ENCODE measurements at places on chromosomes 2 and 18.

DNA sequence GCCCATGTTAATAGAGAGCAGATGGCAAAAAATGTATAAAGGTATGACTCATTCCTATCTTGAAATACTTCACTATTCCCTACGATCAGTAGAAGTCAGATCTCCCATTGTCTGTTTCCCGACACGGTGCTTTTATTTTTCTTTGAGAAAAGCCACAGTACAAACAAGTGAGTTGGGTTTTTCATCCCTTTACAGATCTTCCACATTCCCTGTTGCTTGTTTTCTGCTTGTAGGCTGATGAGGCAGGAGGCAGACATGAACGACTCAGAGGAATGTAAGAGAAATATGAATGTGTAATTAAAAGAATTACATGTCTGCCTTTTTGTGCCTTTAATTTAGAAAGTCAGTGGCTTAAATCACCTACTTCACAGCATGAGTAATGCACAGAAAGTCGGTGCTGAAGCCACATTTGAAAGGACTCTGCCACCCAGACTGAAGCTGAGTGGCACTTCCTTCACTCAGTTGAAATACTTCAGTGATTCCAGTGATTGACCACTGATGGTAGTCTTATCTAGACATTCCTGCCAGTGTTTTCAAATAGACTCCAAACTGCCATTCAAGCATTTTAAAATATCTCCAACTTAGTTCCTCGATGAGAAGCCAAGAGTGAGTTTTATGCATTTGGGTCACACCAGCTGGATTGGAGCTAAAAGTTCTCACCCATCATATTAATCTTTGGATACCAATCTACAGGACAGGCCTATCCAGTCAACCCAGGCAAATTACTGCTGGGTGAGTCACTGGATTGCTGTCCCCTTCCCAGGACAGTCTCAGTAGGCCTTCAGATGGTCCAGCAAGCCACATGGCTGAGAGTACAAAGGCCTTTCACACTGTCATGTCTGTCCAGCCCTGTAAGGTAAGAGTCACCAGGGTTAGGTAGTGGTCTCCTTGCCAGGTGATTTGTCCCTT lies 79.0 kb downstream of the COLEC12 start:
- DNase-seq = no peak

DNA sequence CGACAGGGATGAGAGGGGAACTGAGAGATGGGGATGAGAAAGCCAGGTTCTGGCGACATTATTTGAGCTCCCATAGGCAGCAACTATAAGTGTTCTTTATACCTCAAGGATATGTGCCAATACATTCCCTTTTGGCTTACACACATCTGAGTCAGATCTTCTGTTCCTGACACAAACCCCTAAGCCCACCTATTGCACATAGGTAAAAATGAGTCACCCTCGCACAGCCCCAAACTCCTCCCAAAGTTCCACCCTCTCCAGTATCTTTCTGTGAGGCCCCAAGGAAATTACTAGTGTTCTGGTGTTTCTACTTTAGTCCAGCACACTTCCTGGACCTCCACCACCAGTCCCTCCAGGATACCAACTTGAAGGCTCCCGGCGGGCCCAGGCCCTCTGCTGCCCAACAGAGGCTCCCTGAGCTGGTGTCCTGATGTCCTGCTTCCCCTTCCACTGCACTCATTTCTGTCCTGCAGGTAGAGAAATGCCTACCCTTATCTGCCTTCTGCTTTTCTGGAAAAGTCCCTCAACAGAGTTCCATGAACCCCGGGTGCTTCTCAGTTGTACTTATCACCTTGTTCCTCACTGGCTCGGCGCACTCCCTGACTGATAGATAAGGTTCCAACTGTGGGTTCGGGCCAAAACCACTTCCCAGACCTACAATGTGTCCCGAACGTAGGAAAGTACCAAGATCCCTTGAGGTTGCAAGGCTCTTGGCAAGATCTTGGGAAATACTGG lies 125.5 kb downstream of the EN1 start:
- DNase-seq = no peak

- DNase-seq = no peak
Observed at GRCh38 chr2:98516571-98516970, 71.9 kb downstream of the INPP4A start.

DNA sequence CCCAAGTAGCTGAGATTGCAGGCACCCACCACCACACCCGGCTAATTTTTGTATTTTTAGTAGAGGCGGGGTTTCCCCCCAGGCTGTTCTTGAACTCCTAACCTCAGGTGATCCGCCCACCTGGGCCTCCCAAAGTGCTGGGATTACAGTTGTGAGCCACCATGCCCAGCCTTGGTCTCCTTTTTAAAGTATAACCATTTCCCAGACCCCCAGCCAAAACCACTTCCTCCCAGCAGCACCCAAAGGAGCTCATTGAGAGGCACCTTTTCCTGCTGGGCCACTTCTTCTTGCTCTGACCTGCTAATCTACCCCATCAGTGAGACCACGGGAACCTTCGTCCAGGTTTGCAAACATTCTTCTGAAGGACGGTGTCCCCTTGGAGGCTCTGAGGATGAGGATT lies 69.9 kb downstream of the INPP5D start:
- DNase-seq = no peak

- no peak for DNase-seq
Observed at GRCh38 chr2:112277596-112278220, 2.3 kb downstream of the ZC3H6 start.

DNA sequence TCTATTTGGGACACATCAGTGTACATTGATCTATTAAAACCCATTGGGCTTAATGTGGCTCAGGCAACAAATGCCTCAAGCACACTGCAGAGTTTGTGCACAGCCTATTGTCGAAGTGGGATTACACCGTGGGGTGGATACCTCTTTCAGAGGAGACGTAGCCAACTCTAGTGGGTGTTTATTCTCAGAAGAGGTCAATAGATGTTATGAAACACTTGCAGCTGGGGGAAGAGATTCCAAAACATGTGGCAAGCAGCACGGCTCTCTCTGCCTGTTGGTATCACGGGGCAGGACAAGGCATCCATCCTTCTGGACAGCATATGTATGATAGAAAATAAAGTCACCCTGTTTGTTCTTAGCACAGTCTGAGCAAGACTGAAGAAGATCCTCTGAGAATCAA lies 121.4 kb upstream of the COPS8 start:
- no peak for DNase-seq

DNA sequence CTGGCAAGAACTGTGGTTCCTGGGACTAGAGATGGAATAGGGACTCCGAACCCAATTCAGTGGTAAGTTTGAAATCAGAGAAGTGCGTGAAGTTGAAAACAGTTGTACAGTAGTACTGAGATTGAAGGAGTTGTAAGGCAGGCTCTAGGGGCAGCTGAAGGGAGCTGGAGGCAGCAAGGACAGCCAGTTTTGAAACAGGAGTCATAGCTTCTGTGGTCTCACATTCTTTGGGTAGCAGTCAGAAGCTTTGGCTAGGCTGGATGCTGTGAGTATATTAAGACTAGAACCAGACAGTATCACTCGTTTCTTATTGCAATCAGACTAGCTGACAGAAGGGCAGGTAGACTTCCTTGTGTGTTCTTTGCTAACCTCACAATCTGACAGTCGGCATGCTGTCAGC lies 64.5 kb upstream of the ADAM23 start:
- no peak for DNase-seq

DNA sequence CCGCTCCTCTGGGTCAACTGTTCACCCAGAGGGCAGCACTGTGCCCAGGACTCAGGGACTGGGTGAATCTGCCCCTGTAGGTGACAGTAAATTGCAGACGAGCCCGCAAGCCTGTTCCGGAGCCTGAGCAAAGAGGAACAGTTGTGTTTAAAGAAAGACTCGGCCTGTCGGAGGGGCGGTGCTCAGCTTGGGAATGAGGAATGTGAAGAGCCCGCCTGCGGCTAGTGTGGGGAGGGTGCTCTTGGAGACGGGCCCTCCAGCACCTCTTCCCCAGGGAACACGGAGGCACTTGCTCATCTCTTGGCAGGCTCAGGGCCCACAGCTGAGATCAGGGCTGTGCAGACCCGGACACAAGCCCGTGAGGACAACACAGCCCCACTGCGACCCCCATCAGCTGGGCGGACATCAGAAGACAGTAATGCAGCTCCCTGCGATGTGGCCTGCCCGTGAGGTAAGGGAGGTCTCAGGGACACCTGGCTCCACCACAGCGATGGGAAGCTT lies 299.0 kb downstream of the NDUFA10 start:
- no peak for DNase-seq

DNA sequence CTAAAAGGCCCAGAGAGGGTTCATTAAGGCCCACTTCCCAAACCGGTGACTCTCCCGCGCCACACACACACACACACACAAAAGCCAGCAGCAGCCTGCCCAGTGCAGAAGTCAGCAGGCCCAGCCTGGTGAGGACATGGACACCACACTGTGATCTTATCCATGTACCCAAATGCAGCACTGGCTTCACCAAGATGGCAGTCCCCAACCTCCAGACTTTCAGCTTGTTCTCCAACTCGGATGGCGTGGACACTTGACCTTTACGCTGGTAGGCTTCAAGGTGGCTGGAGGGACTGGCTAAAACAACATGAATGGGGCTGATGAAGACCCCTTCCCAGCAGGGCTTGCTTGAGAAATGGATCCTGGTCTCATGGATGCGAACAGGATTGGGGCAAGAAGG lies 50.4 kb downstream of the TNS1 start:
- DNase-seq = no peak

- DNase-seq = no peak
Observed at GRCh38 chr2:196160101-196160500, 11.3 kb downstream of the STK17B start.

DNA sequence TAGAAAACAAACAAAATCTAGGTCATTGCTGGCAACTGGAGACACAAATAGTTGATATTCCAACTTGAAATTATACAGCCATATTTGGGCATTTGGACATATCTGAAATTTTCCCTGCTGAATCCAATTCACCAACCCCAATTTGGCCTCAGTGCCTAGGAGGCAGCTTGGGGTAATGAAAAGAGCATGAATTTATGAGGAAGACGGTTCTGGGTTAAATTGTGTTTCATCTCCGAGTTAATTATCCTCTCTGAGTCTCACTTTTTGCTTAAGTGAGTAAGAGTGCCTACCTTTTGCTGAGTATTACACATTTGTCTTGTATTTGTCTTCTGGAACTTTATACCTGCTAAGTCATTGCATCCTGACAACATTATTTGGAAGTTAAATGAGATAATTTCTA lies 1906.8 kb upstream of the PIK3C3 start:
- DNase-seq = no peak

DNA sequence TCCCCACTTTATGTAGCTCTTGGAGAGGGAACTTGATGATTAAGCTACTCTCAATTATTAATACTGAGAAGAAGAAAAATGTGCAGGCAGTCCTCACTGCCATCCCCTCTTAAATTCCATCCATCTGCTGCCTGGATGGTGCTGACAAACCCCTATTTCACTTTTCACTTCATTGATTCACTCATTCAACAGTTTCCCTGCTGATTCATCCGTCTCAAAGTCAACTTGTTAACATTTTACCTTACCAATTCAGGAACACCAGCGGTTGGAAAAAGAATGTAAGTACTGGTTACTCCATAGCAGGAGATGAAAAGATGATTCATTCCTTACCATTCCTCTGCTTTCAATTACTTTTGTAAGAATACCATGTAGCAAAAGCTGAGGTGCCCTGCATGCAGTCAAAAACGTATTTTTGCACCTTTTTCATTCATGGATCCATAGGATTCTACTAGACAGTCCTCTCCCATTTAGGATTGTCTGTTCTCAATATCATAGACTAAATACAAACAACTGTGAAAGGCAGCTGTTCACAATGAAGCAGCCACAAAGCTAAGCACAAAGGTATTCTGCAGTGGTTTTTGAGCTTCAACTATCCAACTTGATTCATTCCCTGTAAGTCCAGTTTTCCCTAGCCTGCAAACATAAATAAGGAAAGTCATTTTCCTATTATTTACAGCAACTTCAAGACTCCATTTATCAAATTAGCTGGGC lies 262.0 kb downstream of the MREG start:
- no peak for DNase-seq

GRCh38 chr2:116988303-116988702 lies 826.2 kb upstream of the DDX18 start:
- no peak for DNase-seq

- DNase-seq = no peak
Observed at GRCh38 chr2:15964936-15965563, 24.7 kb downstream of the MYCN start.

DNA sequence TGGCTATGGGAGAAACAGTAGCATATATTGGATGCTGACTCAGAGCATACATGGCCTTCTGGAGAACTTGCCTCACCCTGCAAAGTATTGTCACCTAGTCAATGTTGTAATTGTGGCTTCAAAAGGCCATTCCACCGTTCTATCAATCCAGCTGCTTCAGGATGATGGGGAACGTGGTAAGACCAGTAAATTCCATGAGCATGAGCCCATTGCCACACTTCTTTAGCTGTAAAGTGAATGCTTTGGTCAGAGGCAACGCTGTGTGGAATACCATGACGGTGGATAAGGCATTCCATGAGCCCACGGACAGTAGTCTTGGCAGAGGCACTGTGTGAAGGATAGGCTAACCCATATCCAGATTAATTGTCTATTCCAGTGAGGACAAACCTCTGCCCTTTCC lies 1300.1 kb upstream of the ACVR2A start:
- no peak for DNase-seq

- DNase-seq = no peak
Observed at GRCh38 chr2:55932843-55933242, 9.3 kb upstream of the EFEMP1 start.

DNA sequence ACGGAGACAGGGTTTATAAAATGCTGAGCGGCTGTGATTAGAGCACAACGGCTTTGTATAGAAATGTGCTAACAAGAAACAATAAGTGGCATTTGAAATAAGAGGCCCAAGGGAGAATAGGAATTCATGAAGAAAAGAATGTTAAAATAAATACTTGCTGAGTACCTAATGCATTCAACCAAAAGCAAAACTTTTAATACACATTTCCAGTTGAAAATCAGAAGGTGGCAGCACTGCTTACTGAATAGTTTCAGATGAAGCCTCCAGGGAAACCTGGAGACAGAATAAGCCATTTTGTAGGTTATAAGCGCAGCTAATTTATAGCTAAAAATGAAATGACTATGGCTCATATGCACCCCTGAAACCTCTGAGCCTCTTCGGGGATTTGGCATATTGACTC lies 286.6 kb downstream of the DPP10 start:
- DNase-seq = peak; percentile 47

DNA sequence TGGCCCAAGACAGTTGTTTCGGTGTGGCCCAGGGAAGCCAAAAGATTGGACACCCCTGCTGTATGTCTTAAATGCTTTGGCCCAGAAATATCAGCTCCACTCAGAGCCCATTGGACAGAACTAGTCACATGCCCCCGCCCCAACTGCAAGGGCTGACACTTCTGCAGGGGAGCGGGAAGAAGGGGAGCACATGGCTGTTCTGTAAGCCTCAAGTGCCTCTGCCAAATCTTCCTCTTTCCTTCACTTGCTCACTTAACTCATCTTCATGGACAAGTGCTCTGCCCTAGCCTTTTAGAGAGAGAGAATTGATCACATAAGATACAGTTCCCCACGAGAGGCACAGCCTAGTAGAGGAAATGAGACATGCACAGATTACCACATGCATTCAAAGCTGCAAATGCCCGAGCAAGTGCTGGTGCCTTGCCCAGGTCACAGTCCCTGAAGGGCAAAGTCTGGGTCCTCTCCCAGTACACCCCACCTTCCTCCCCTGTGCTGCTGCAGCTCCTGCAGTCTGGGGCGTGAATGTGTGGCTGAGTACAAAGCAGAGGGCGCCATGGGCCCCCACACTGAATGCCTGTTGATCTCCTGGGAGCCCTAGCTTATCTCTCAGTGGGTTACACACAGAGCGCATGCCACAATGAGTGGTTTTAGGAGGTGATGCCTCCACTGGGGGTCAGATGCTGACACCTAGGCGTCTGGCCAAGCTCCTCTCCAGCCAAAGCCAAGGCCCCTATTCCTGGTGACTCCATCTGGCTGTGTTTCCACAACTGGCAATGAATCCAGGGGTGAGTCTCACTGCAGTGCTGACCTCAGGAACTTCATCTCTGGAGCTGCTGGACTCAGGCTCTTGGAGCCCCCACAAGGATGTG lies 135.3 kb downstream of the CTIF start:
- no peak for DNase-seq
